ENCODE measurements at places on chromosomes 2 and 18.

DNA sequence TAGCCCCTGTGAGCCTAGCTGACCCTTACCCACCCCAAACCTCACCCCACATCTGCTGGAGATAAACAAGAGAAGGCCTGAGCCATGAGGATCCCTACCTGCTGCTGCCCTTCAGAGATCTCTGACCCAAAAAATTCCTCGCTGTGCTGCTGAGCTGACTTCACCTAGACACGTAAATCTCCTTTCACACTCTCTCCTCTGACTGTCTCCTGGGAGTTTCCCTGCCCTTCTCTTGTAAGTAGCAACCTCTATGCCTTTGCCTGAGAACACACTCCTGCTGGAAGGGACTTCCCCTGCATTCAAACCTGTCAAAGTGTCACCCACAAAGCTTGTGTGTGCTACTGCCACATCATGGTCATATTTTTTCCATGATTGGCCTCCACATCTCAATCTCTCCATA is 134.2 kb upstream of the NOL4 start:
- no peak for DNase-seq

DNA sequence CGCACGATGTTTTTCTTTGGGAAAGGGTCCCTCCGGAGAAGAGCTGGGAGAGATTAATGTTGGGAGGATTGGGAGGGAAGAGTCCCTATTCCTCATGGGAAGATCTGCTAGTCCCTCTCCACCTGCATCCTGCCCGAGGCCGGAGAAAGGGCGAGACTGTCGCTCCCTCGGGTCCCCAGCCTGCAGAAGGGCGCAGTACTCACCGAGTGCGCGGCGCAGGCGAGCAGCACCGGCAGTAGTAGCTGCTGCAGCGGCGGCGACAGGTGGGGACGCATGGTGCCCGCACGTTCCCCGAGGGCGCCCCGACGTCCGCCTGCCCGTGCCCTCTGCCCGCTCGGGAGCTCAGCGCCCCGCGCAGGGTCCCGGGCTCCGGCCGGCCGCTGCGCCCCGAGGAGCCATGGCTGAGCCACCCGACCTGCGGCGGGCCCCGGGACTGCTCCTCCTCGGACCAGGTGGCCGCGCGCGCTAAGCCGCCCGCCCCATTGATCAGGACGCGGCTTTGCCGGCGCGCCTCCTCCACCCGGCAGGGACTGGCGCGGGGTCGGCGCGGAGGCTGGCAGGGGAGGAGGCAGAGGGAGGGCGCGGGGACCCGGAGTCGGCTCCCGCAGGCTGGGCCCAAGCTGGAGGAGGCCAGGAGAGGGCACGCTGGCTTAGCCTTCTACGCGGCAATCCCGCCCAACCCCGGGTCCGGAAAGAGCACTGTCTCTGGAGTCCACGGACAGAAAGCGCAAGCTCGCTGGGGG is at the start of gene SCTR:
SCTR (minus strand) TSS at position 532 of the 743 bp plus-strand sequence; CDS start at position 275, 257 bp downstream.
- DNase-seq, result peak; percentile 4

GRCh38 chr2:120301284-120301683 is 44.7 kb upstream of the INHBB start:
- DNase-seq, result no peak

DNA sequence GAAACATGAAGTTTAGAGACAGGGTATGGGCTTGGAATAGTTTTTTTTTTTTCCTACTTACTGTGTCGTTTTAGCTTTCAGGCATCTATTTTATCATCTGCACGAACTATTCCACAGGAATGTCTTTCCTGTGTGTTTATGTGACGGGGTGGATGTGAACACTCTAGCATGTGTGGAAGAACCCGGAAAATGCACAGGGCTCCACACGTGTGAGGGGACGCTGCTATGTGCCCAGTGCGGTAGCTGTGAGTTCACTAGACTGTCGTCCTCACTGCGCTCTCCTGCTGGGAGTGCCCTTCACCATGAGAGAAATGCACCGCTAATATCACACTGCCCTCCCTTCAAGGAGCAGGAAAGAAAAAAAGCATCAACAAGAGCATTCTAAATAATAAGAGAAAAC is 250.8 kb upstream of the PXDN start:
- DNase-seq, result no peak

DNA sequence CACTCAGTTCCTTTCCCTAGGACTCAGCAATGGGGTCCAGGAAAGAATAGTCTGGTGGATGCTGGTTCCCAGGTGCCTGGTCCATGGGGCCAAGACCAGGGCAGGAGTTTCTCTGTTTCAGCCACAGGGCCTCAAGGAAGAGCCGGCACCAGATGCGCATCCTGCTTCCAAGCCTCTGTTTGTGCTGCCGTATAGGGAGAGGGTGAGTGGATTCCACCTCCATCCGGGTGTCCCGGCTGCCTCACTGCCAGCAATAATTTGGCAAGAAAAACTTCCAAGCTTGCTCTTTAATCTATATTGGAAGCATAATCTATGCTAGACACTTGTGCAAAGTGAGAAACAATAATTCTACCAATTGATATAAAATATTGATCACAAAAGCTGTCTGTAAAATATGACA is 261.2 kb upstream of the HS6ST1 start:
- DNase-seq, result no peak
